ENCODE measurements at places on chromosomes 7 and 10.
A peak's percentile ranks its signal among the peaks of the same experiment; 100 is the strongest.

DNA sequence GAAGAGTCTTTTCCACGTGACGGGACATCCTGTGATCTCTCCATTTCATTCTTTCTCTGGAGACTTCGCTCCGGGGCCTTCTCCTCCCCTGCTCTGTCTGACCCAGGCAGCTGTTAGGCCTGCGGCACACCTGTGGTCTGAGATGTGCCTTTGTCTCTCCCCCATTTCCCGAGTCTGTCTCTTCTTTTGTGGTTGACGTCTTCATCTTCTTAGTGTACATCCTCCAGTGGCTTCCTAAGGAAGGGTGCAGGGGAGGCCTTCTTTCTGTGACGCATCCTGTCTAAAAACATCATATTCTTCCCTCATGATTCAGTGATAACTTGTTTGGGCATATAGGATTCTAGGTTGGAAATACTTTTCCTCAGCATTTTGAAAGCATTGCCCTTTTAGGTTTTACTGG, 17.2 kb upstream of the ATP6V0E2 start:
- DNase-seq = no peak

GRCh38 chr10:131925011-131925649, 24.3 kb downstream of the PPP2R2D start:
- no peak for DNase-seq

- peak; percentile 8 for DNase-seq
These were observed 341.2 kb upstream of the STEAP1 start for GRCh38 chr7:89813081-89813480.

DNA sequence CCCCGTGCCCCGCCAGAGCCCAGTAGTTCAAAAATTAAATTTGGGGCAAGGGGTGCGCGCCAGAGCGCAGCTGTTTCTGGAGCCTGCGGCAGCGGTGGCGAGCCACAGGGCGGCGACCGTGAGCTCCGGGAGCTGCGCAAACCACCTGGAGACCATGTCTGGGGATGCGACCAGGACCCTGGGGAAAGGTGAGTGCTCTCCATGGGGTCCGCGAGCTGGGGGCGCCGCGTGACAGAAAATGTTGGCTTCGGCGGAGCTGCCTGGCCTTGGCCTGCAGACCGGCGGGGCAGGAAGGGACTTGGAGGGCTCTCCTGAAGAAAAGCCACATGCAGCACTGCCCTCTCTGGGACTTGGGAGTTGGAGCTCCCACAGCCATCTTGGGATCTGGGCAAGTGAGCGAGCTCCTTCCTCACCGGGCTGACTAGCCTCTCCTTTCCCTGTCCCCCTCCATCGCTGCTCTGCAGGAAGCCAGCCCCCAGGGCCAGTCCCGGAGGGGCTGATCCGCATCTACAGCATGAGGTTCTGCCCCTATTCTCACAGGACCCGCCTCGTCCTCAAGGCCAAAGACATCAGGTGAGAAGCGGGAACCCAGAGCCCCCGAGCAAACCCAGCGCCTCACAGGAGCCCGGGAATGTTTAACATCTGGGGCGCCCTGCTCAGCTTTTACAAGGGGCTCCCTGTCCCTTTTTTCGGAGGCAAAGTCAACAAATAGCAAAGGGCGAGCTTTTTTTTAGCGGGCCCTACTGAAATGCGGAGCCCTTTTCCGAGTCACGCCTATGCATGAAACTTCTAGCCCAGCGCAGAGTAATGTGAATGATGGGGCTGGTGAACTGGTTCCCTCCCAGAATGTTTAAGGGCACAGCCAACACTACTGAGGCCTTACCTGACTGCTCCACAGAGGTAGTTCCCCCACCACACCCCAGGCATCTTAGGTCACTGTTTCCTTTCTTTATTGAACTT, 6.1 kb downstream of the GSTO2 start:
- no peak for DNase-seq

GRCh38 chr10:113609704-113610108, 54.1 kb downstream of the NRAP start:
- peak; percentile 31 for DNase-seq

- DNase-seq = no peak
These were observed 143.3 kb upstream of the RSU1 start for GRCh38 chr10:16960551-16960950.

DNA sequence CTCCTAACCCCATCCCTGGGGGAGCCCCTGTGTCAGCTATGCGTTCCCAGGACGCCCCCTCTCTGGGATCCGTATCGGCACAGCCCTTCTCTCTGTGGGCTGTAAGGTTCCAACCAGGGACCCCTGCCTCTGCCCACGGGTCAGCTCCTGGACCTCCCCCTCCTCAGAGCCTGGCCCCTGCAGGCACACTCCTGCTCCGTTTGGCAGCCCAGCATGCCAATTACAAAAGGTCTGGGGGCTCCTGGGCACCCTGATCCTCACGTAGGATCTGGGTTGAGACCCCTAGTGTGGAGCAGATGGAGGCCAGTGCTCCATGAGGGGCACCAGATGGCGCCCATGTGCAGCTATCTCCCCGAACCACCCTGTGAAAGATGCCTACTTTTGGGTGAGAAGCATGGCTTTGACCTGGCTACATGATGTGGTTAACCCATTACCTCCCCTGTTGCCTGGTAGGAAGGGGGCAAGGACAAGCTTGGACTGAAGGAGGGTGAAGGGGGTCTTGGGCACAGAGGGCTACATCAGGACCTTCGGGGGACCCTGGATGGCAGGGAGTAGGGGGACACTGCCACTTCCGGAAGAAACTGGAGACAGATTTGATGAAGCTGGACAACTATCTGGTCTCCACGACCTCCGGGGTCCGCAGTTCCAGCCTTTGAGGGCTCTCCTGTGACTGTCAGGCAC, 9.0 kb downstream of the TACR2 start:
- DNase-seq = peak; percentile 26

- DNase-seq = no peak
These were observed 67.3 kb upstream of the IL6 start for GRCh38 chr7:22659741-22660140.

GRCh38 chr10:102723989-102724388, 9.6 kb downstream of the SFXN2 start:
- DNase-seq = no peak

DNA sequence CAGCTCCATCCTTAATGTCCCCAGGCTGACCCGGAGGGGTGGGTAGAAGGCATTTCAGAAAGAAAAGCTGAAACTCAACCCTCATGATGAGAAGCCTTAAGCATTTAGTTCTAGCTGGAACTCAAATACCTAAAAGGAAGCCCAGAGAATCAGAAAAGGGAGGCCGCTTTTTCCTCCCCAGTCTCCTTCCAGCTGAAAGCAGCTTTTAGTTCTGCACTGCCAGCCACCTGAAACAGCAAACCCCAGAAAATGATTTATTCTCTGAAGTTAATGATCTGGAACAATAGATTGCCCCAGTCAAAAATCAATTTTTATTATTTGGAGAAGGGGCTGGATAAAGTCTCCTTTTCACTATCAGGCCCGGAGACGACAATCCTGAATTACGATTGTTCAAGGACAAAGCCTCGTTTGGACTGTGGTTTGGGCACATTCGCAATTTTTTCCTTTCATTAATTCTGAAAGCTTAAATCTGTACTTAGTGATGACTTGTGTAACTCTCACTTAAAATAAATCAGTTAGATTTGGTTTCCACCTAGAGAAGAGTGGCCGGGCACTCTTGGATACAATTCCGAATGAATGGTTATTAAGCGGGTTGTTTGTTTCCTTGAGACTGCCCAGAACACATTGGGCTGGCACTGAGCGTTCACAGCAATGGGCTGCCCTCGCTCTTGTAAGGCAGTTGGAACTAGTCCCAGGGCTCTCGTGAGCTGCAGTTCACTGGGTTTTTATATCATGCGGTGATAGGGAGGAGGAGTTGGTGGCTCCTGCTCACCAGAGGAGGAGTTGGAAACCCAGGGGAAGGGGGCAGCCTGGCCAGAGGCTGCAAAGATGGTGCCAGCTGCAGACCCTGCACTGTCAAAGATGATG, 262.2 kb downstream of the CCSER2 start:
- DNase-seq = no peak

- no peak for DNase-seq
These were observed 22.9 kb downstream of the NEBL start for GRCh38 chr10:20874261-20874660.

DNA sequence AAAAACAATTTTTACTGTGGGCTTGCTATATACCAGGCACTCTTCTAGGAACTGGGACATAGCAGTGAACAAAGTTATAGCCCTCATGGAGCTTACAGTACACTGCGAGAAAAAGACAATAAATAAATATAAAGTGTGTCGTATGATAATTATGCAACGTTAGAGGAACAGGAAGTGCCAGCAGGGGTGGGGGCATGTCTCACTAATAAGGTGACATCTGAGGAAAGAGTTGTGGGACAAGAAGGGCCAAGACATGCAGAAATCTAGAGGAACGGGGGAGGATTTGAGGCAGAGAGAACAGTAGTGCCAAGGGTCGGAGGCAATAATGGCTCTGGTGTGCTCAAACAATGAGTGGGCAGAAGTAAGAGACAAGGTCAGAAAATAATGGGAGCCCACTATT, 52.8 kb downstream of the LMBR1 start:
- DNase-seq = peak; percentile 16

DNA sequence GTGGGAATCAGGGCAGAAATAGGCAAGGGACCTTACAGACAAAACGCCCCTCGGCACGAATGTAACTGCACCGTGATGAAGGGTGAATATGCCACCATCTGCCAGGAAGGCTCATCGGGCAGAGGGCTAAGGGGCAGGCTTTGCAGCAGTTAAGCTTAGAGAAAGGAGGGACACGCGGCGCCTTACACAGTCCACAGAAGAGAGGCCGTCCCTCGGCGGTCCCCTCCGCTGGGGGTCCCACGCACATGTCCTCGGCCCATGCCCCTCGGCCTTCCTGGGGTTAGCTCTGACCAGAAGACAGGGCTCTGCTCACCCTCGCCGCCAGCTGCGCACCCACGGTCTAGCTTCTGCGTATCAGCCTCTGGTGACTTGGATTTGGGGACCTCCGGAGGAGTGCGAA, 141.1 kb downstream of the DYNC2I1 start:
- DNase-seq = no peak

GRCh38 chr10:131819241-131820072, 81.4 kb upstream of the PPP2R2D start:
- DNase-seq = no peak

- no peak for DNase-seq
These were observed 7.8 kb downstream of the ACTA2 start for GRCh38 chr10:88944813-88945212.

DNA sequence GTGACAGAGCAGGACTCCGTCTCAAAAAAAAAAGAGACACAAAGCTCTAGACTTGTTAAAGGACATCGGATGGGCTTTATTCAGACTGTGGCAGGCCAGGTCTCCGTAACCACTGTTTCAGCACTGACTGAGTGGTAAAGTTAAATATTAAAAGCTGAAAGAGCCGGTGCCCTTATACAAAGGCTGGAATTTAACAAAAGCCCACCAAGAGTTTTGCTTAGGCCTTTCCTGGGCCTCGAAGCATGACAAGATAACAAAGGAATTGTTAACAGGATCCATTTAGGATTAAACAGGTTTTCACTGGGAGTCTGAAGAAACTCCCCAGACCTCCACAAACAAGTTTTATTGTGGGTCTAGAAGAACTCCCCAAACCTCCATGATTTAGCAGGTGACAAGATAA, 727.8 kb downstream of the TYW1 start:
- no peak for DNase-seq

DNA sequence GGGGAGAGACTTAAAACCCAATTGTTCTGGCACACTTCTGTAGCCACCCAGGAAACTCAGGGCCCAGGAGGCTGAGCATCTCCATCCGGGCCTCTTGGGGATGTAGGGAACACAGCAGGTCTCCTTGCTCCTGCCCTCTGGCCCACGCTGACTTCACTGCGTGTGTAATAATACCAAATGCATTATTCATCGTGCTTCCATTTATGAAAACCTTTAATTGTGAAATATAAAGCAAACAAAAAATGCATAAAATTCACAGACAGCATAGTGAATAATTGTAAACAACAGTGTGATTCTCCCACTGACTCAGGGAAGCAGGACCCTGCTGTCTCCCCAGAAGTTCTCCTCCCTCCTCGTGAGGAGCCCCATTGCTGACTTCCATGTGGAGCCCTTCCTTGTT, 70.3 kb upstream of the SHH start:
- DNase-seq = peak; percentile 34

GRCh38 chr10:19416164-19416563, 367.6 kb downstream of the MALRD1 start:
- DNase-seq = no peak

All from fibroblast of skin of back (primary cell).